ENCODE measurements at places on chromosomes 7 and 10. TPM values are rescaled to one million over a fixed set of nuclear protein-coding genes. Genes with fewer than 3 reads are reported as not detected.

Gene FGL2
- 57.9 TPM for total RNA-seq

Gene SSC4D
- total RNA-seq: 0.88 TPM

Gene HACD1
- 16.0 TPM for total RNA-seq

Gene ATP6V0A4
- total RNA-seq: not detected

Gene NPY
- total RNA-seq: not detected

Gene TCAF1
- total RNA-seq: 37.4 TPM

Gene ZNF467
- 21.5 TPM for total RNA-seq

Gene CHN2
- total RNA-seq: 19.4 TPM

Gene GIMAP1
- total RNA-seq: 5.9 TPM

Gene ASCC1
- total RNA-seq: 32.3 TPM

Gene NME8
- total RNA-seq: not detected

Gene MUC12
- 0.34 TPM for total RNA-seq

Gene MYO1G
- total RNA-seq: 1.5 TPM

Gene C7orf33
- total RNA-seq: not detected

Gene INPP5A
- 31.6 TPM for total RNA-seq

Gene C10orf67
- total RNA-seq: not detected

Gene AUTS2
- total RNA-seq: 46.9 TPM

Gene DRGX
- total RNA-seq: not detected

Gene SERPINE1
- total RNA-seq: 6.0 TPM

Gene OR2A42
- not detected for total RNA-seq

Gene NKX1-2
- not detected for total RNA-seq

Gene HTRA1
- total RNA-seq: 135 TPM

Gene UPK3B
- total RNA-seq: 0.75 TPM

Gene AKAP9
- total RNA-seq: 111 TPM

Gene NUTM2E
- not detected for total RNA-seq

Gene CHST12
- total RNA-seq: 15.0 TPM

Gene ZNF33B
- 8.5 TPM for total RNA-seq

Gene TMEM236
- 5.5 TPM for total RNA-seq

Gene SLC25A28
- total RNA-seq: 34.7 TPM

Gene TSPAN33
- total RNA-seq: 12.1 TPM

Gene ZPBP
- not detected for total RNA-seq

Gene VSIR
- 54.1 TPM for total RNA-seq

Gene NPC1L1
- not detected for total RNA-seq

Gene METTL27
- 2.4 TPM for total RNA-seq

Gene PWWP2B
- total RNA-seq: 24.9 TPM

Gene ZNF273
- 4.4 TPM for total RNA-seq

Gene IQCE
- 20.7 TPM for total RNA-seq

Gene TMEM178B
- 0.94 TPM for total RNA-seq

Gene IFT22
- 17.8 TPM for total RNA-seq

Gene PRKCQ
- total RNA-seq: 0.88 TPM

Gene ANKRD2
- total RNA-seq: not detected

Gene CHST3
- 26.3 TPM for total RNA-seq

Gene CLDN4
- not detected for total RNA-seq

Gene MICU1
- 26.9 TPM for total RNA-seq

Gene OR2A12
- total RNA-seq: not detected

Gene PILRA
- total RNA-seq: 10.8 TPM

Gene NET1
- total RNA-seq: 76.0 TPM

Gene ADRB1
- total RNA-seq: 4.1 TPM

Data from subcutaneous adipose tissue (tissue), 4 donors.